ENCODE measurements at places on chromosomes 4 and X.

DNA sequence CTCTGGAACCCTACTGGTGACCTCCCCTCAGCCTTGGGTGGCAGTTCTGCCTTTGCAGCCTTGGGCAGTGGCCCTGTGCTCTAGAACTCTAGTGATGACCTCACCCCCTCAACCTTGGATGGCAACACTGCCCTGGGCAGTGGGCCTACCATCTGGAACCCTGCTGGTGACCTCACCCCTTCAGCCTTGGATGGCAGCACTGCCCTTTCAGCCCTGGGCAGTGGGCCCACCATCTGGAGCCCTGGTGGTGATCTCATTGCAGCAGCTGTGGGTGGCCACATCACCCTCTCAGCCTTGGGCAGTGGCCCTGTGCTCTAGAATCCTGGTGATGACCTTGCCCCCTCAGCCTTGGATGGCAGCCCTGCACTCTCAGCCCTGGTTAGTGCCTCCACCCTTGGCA is 129.3 kb downstream of the RBMX2 start:
- no peak for DNase-seq

GRCh38 chrX:127317159-127317558 is 497.6 kb downstream of the PRR32 start:
- no peak for DNase-seq

DNA sequence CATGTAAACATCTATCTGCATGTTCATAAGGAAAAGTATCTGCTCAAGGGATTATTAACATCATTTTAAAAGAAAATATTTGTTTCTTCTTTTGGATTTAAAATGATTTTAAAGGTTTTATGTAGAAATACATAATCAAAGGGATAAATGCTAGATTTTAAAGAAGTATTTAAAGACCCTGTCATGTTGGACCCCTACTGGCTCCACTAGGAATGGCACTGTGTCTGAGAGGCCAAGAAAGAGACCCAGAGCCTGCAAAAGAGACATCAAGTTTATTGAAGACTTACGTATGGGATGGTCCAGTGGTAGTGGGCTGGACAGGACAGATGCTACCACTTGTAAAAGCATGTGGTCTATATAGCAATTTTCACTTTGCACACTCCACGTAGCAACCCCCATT is 78.7 kb upstream of the PCDH18 start:
- no peak for DNase-seq

- DNase-seq, result no peak
These were observed 536.9 kb downstream of the RAPGEF2 start for GRCh38 chr4:159639671-159640323.

DNA sequence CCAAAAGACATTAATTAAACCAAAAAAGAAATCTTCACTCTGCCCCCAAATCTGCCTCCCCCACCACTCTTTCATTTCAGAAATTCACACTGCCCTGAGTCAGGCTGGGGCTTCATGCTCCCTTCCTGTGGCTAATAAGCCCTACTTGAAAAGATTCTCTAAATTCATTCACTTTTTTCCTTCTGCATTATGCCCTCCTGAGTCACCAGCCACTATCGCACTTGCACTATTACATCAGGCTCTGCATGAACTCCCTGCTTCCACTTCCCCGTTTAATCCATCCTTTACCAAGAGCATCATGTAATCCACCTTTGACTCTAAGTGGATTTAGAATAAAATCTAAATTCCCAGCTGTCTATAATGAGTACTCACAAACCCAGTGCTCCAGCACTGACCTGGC is 295.4 kb upstream of the KLF3 start:
- DNase-seq, result no peak

GRCh38 chr4:88320780-88321373 is 36.5 kb upstream of the PPM1K start:
- DNase-seq, result no peak

- DNase-seq, result peak; percentile 4
These were observed 219.4 kb downstream of the NKX6-1 start for GRCh38 chr4:84279678-84280077.

DNA sequence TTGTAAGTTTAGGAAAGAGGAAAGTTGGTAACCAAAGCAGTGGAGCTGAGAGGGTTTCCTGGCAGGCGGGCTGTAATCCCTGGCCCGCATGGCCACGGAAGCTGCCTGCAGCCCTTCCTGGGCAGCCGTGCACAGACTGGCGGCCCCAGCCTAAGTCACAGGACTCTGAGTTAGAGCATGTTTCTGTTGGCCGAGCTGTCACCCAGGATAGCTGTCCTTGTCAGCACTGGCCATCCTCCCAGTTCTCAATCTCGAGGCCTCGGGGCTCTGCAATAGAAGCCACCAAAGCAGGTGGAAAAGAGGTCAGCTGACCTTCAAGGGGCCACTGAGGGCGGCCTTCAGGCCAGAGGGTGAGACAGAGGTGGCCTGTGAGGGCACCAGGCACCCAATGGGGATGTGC is 20.5 kb downstream of the PNMA6E start:
- DNase-seq, result no peak

DNA sequence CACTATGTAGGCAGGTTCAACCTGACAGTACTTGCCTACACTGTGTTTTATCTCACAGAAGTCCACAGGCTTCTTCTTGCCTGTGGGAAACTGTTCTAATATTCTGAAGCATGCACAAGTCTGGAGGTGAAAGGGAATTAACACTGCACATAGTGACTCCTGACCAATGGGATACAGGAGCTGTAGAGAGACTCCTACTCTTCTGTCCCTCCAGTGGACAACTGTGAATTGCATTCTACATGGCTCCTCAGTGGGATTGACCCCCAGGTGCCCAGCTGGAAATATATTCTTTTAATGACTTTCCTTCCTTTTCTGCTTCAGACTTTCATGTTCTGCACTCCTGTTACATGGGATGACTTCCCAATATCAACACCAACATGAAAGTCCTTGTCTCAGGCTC is 8.2 kb upstream of the YIPF6 start:
- no peak for DNase-seq

GRCh38 chr4:5568931-5569330 is 139.4 kb downstream of the EVC2 start:
- DNase-seq, result no peak
